ENCODE measurements at places on chromosomes 2 and 18.
A peak's percentile ranks its signal among the peaks of the same experiment; 100 is the strongest.

GRCh38 chr2:102301867-102302362, 9.4 kb upstream of the IL1RL1 start:
- DNase-seq, result peak; percentile 33

GRCh38 chr2:200591308-200591707, 5.5 kb downstream of the AOX1 start:
- no peak for DNase-seq

DNA sequence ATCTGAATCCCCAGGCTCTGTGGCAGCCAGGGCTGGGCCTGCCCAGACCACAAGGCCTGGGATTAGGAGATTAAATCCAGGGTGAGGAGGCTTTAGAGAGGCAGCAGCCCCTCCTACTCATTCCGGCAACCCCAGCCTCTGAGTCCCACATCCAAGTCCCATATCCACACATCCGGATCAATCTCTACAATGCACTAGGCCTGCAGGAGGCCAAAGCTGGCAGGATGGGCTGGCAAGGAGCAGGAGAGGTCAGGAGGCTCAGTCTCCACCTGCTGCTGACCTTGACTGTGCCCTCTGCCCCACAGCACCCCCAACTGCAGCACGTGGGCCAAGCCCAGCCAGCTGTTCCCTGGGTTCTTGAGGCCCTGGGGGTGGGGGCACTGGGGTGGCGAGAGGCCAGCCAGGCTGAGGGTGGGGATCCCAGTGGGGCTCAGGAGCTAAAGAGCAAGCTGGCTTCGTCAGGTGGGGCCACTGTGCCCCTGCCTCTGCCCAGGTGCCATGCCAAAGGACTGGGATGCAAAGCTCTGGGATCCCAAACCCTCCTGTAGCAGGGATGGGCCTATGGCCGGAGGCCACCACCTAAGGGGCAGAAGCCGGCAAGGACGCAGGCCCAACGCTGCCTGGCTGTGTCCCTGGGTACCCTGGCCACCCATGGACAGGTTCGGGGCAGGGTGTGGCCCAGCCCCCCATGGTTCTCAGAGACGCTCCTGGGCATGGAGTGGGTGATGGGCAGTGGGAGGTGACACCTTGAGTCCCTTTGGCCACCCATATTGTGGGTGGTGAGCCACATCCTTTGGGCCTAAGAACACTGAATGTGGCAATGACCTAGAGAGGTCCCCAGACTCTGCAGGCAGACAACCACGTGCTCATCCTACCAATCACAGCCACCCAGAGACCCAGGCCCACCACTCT, 3.2 kb downstream of the KIF1A start:
- no peak for DNase-seq

DNA sequence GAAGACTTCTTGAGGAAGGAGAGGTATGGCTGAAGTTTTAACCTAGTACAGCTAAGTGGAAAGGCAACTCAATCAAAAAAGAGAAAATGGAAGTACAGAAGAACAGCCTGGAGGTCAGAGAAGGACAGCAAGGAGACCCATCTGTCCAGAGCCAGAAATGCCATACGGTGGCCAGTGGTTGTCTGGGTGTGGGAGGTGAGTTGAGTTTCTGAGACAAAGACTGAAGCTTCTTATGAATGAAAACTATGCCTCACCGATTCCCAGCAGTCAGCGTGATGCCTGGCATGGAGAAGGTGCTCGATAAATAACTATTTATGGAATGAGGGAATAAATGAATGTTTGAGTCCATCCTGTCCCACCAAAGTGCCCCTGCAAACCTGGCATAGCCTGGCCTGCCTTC, 98.8 kb downstream of the MRO start:
- DNase-seq, result no peak

DNA sequence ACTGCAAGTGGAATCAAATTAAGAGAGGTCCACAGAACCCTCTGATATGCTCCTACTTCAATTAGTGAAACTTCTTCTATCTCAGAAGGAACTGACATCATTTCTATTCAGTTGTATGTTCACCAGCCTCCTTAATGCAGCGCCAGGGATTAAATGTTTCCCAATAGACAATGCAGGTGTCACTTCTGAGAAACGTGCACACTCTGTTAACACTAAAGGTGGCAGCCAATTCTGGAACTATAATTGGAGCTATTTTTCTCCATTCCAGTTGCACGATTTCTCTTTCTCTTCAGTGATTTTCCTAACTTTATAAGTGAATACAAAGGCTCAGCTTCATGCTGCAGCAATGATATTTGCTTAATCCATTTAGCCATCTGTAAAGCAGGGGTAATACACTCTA, 821.9 kb downstream of the TDRD15 start:
- DNase-seq, result no peak

- no peak for DNase-seq
Observed at GRCh38 chr2:65388051-65388531, 44.3 kb downstream of the SPRED2 start.

DNA sequence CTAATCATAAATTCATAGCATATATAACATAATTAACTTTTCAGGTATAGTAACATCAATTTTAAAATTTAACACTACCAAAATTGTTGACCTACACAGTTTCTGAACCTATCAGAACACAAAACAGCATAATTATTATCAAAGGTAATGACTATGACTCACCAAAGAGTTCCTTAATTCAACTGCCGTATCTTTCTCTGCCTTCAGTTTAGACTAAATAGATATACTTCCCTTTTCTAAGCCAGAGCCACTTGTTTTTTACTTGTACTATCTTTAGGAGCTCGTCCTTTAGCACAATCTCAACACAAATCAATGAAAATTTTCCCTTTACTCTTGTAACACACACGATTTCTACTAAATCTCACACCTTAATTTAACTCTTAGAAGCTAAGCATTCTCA, 54.4 kb downstream of the CCDC88A start:
- DNase-seq, result no peak

Measured in CD4-positive, alpha-beta memory T cell (primary cell).